Dorsolateral prefrontal cortex (tissue), 122 donors: ENCODE measurements at places on chromosomes 1 and 21.

GRCh38 chr1:172745014-172745413 lies 86.1 kb downstream of the FASLG start:
- DNase-seq = no peak

DNA sequence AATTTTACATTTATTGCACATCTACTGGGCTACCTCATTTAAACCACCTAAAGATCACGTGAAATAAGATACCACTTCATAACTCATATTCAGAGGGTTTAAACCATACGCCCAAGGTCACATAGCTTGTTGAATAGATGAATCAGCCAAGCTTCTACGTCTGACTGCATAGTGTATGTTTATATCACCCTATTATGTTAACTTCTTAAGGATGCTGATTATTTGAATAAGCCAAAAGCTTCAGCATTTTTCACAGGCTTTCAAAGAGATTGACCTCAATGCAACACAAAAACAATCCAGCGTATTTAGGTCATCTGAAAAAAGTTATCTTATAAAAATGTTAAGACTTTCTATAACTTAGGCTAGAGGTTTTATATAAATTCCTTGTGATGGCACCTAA lies 373.8 kb downstream of the TGFB2 start:
- DNase-seq = no peak

DNA sequence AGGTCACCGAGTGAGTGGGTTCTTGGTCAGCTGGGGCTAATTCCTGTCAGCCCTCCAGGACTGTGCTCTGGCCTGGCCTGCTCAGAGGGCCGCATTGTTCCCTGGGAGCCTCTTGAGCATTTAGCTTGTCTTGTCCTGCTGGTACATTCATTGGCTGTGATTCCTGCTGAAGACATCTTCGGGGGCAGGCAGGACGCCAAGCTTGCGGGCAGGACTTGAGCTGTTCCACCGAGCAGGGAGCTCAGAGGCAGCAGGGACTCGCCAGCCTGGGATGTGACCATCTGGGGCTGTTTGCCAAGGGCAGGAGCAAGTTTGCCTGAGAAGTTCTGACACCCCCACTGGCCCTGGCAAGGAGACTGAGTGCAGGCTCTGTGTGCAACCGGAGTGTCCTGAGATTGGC lies 7.0 kb upstream of the SLC26A9 start:
- DNase-seq = peak; percentile 19

DNA sequence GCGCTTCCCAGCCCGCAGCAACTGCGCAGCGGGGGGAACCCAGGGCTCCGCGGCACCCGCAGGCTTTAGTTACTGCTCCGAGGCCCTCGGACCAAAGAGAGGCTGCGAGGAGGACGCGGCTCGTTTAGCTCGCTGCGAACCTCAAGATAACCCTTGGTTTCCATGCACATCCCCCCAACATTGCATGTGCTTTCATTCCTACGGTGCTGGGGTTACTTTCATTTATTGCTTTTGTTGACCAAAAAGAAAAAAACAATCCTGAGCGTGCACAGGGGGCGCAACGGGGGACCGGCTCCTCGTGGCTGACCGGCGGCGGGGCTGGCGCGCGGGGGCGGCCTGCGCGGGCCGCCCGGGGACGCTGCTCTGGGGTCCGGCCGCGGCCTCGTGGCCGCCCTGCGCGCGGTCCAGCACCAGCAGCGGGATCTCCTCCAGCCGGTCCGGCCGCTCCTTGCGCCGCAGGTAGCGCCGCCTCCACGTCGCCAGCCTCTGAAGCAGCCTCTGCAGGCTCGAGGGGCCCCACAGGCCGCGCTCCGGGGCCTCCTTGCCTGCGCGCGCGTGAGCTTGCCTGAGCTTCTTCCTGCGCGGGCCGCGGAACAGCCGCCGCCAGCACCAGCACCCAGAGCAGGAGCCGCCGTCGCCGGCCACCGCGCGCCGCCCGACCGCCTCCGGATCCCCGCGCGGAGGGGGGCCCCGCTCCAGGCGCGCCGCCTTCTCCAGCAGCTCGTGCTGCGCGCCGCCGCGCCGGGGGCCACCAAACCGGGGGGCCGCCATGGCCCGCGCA lies 77.4 kb downstream of the DESI2 start:
- DNase-seq = peak; percentile 40

GRCh38 chr1:113912594-113913311 lies 7.6 kb downstream of the DCLRE1B start:
- no peak for DNase-seq

GRCh38 chr1:164613176-164613575 lies 54.2 kb downstream of the PBX1 start:
- no peak for DNase-seq

GRCh38 chr1:228158151-228159007 lies 7.2 kb upstream of the IBA57 start:
- DNase-seq = no peak

- no peak for DNase-seq
These were observed 58.4 kb downstream of the SLC35F3 start for GRCh38 chr1:233962878-233963277.

DNA sequence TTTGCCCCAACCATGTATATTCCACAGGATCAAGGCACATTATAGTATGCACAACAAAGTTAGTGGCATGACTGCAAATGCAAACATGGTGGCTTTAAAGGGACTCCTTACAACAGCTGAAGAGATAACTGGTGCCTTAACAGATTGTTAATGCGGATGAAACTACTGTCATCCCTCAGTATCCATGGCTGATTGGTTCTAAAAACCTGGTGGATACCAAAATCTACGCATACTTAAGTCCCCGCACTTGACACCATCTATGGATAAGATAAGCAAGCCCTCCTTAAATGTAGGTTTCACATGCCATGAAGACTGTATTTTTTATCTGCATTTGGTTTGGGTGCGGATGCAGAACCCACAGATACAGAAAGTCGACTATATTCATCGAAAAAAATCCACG lies 73.5 kb downstream of the ZNF644 start:
- DNase-seq = no peak

- DNase-seq = no peak
These were observed 53.9 kb downstream of the GALNT2 start for GRCh38 chr1:230120921-230121381.

- no peak for DNase-seq
These were observed 244.8 kb upstream of the RGS18 start for GRCh38 chr1:191913260-191913977.

DNA sequence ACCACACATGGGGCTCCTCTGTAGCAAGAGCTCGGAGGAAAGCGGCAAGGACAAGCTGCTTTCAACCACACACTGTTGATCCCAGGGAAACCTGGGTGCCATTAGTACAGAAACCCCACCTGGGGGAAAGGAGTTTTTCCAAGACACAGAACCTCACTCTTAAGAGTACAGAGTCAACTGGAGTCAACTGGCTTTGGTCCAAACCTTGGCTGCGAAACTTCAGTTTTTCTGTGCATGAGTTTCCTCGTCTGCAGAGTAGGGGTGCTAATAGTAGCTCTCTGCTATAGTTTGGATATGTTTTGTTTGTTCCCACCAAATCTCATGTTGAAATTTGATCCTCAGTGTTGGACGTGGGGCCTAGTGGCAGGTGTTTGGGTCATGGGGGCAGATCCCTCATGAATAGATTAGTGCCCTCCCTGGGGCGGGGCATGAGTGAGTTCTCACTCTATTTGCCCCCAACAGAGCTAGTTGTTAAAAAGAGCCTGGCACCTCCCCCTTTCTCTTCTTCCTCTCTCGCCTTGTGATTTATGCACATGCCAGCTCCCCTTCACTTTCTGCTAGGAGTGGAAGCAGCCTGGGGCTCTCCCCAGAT lies 161.1 kb downstream of the PIGK start:
- no peak for DNase-seq

DNA sequence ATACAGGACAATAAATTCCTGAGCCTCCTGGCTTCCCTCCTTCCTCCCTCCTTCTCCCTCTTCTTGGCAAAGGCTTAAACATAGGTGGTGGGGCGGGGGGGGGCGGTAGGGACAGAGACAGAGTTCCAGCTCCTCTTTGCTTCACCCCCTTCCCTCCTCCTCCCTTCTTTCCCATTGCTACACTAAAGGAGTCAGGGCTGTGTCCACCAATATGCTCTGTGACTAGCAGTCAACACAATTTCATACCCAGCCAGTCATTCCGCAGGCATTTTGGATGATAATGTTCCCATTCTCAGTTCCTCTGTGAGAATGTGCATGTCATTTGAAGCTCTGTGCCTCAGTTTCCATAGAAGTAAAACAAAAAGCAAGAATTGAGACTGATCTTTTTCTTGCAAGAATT lies 1.7 kb downstream of the LMOD1 start:
- DNase-seq = no peak

- DNase-seq = no peak
These were observed 469.6 kb downstream of the DPYD start for GRCh38 chr1:97451046-97451826.

GRCh38 chr1:229579059-229579673 lies 20.7 kb upstream of the ABCB10 start:
- DNase-seq = peak; percentile 93

- DNase-seq = no peak
These were observed 115.0 kb downstream of the EPHB2 start for GRCh38 chr1:22825486-22826189.

DNA sequence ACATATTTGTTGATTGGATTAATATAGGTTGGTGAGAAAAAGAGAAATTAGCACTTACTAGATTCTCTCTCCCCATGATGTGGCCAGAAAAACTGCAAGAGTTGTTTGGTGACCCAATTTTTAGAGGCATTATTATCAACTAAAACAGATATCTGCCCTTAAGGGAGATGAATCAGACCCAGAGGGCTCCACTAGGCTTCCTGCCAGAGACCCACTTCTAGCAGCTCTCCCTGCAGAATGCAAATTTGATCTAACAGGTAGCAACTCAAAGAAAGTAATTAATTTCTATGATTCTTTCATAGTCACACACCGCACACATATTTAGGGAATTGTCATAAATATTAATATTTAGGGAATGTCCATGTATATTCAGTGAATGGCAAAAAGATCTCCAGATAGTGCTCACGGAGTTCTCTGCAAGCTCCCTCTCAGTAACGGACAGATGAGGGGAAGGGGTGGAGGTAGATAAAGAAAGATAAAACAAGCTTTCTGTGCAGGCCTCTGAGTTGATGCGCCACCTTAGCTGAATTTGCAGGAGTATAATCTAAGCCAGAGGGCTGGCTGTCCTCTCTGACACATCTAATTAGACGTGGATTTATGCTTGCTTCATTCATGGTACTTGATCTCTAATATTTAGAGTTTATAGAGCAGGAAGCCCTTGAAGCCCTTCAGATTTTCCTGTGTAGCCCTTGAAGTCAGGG lies 84.1 kb upstream of the CCDC190 start:
- DNase-seq = no peak

- no peak for DNase-seq
These were observed 183.9 kb downstream of the C1orf94 start for GRCh38 chr1:34360574-34360973.

DNA sequence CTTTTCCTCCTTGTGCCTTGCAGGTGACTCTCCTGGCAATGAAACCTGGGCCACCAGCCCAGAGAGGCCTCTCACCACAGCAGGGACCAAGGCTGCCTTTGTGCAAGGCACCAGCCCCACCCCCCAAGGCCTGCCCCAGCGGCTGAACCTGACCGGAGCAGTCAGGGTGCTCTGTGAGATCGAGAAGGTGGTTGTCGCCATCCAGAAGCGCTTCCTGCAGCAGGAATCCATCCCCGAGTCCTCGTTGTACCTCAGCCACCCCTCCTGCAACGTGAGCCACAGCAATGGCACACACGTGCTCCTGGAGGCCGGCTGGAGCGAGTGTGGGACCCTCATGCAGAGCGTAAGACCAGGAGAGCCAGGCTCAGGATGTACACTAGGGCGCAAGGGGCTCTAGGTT lies 51.7 kb downstream of the UMODL1 start:
- DNase-seq = no peak

DNA sequence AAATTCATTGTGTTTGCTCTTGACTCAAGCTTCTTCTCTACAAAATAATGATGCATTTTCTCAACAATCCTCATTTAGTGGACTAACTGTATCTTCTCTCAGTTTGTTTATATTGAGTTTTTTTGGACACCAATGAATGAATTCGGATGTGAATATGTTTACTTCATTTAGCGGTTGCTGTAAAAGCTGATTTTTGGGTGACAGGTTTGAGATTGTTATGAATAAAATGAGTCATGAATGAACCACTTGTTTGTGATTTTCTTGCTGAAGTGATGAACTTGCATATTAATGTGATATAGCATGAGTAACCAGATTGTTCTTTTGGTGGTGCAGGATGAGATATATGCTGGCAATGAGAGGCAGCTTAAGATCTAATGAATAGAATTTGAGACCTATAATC lies 3.1 kb downstream of the DNM3 start:
- DNase-seq = no peak

DNA sequence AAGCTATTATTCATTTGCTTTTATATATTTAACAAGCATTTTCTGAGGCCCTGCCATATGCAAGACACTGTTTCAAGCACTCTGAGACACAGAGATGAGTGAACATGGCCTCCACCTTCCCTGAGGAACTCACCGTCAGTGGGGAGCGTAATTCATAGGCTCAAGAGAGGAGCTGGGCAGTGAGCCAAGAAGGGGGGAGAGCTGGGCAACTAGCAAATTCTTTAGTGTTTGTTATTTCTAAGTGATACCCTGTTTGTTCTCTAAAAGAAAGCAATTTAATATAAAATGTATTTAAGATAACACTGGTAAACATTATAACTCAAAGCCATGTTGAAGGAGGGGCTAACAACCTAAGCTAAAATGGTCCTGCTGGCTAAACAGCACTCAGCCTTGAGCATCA lies 119.2 kb upstream of the NGF start:
- no peak for DNase-seq

DNA sequence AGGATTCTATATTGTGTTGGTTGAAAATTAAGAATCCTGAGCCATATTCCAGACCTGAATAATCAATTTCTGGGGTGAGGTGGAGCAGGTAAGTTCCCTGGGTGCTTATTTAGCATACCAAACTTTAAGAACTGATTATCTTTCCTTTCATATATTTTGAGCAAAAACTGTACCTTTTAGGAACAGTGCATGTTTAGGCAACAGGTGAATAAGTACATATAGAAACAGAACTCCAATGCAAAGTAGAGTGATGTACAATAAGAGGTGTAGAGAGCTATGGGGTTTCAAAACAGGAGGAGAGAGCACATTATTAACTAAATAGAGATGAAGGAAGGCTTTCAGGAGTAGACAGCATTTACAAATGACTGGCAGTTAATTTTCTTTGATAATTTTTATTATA lies 28.7 kb downstream of the TMED5 start:
- no peak for DNase-seq

DNA sequence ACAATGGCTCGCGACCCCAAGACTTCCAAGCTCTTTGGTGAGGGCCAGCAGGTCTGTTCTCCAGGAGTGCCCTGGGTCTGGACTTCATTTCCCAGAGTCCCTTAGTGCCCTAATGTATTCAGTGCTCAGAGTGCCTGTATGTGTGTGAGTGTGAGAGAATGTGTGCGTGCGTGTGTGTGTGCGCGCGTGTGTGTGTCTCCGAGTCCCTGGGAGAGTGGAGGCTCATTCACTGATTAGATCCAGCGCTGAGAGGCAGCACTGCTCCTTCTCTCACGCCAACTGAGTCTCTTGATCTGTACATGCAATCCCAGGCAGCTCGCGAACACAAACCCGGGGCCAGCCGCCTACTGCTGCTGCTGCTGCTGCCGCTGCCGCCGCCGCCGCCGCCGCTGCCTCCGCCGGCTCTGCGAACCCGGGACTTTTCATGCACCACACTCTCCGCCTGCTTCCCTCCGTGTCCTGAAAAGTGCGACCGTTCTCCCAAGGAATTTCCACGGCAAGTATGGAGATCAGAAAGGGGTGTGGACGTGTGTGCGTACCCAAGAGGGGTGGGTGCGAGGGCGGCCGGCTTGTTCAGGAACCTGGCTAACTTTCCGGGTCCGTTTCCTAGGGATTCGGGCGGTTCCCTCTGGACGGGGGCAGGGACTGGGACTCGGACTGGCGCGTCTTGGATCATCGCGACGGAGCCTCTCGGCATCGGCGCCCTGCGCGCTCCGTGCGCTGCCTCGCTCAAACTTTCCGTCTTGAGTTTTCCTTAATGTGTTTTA lies at the start of gene RNF220:
Gene RNF220, plus strand, starts transcription at position 225 of the 767 bp plus-strand sequence.
- peak; percentile 88 for DNase-seq
